Omental fat pad (tissue), 4 donors: ENCODE measurements at places on chromosomes 2 and 18. TPM values are rescaled to one million over a fixed set of nuclear protein-coding genes. Genes with fewer than 3 reads are reported as not detected.

DNA sequence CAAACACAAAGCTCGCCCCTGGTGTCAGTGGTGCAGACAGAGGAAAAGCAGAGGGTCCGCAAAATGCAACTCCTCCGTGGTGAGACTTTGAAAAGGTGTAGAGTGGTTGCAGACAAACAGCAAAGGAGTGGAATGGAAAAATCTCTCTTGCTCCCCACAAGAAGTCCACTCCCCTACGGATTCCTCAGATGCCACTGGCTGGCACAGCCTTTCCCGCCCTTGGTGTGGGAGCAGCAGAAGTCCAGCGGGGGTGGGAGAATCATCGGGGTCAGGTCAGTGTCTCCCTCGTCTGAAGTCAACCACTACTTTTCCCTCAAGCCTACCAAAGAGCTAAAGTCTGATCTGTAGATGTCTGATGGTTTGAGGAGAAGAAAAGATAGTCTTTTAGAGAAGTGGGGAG lies 22.3 kb upstream of the B3GNT7 start:
- no peak for DNase-seq

GRCh38 chr2:433216-433615 lies 145.3 kb upstream of the ALKAL2 start:
- no peak for DNase-seq

DNA sequence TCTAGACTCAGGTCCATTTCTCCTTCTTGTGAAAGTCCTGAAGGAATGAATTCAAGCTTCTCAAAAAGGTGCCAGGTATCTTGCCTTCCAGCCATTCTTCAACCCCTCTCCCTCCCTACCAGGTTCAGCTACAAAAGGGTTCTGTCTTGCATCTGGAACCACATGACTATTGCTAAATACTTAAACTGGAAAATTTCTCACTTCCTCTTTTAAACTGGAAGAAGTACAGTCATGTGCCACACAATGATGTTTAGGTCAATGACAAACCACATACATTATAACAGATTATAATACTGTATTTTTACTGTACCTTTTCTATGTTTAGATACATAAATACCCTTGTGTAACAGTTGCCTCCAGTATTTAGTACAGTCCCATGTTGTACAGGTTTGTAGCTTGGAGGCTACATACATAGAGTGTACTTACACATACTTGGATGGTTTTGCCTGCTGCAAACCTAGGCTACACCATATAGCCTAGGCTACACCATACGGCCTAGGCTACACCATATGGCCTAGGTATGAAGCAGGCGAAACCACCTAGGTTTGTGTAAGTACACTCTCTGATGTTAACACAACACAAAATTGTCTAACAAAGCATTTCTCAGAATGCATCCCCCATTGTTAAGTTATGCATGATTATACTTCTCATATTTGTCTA lies 142.0 kb upstream of the DNMT3A start:
- DNase-seq, result no peak

DNA sequence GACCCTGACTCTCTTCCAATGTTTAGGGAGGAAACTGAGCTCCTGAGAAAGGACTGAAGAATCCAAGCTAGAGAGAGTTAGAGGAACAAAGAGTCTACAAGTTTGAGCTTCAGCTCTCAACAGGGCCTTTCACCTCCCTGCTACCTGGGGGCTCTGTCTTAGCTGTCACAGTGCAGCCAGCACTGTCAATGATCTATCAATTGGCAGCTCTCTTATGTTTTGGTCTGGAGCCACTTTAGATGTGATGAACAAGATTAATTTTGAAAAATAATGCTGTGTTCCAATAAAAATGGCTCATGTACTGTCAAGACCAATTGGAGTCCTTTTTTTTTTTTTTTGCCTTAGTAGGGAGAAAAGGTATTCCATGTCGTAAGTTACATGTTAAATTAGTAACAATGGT lies 215.8 kb upstream of the TRIB2 start:
- DNase-seq, result no peak

GRCh38 chr2:42256505-42256904 lies 87.4 kb downstream of the EML4 start:
- no peak for DNase-seq

DNA sequence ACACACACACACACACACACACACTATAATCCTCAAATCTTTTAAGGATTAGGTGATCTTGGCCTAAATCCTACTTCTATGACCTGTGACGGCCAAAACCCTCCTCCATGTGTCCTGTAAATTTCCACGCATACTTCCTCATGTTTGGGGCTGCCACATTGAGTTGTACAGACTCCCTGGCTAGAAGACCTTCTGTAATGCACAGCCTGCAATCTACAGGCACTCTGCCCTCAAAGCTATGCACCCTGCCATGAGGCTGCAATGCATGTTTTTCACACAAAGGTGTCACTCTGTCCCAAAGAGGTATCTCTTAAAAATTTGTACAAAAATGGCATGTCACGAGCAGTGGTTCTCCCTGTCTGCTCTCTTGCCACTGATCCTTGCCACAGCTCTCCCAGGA lies 26.4 kb upstream of the B4GALT6 start:
- no peak for DNase-seq

GRCh38 chr18:40926679-40927078 lies 1028.4 kb upstream of the PIK3C3 start:
- DNase-seq, result no peak

GRCh38 chr2:236682651-236683422 lies 113.2 kb downstream of the ACKR3 start:
- no peak for DNase-seq

DNA sequence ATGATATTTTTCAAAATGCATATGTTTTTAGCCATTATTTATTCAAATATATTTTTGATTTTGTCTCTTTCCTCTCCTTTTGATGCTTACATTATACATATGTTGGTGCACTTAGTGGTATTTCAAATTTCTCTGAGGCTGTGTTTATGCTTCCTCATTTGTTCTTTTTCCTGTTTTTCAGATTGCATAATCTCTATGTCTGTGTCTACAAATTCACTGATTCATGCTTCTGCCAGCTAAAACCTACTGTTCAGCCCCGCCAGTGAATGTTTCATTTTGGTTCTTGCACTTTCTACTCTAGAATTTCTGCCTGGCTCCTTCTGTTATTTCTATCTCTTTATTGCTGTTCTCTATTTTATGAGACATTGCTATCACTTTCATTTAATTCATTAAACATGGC lies 951.7 kb upstream of the CNTNAP5 start:
- DNase-seq, result no peak

DNA sequence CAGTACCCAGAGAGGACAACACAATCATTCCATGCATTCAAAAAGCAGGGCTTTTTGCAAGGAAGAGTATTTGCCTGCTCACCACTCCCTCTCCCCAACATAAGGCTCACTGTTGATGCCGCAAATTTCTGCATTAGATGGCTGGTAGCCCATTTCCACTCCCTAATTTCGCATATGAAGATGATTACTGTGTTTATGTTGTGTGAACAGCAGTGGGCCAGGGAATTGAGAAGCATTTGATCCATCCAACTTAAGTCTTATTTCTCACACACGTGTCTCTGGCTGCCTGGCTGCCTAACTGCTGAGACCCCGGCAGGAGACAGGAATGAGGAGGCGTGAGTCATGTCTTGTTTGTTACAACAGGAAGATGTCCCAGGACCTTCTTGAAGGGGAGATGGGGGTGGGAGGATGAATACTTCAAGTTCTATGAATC lies 294.1 kb downstream of the ALK start:
- DNase-seq, result no peak

- no peak for DNase-seq
These were observed 36.2 kb downstream of the CCDC93 start for GRCh38 chr2:117977696-117978095.

GRCh38 chr2:239305222-239305575 lies 95.6 kb downstream of the HDAC4 start:
- DNase-seq, result no peak

- no peak for DNase-seq
These were observed 35.3 kb downstream of the PAIP2B start for GRCh38 chr2:71191570-71191943.

- DNase-seq, result no peak
These were observed 13.6 kb upstream of the CREB1 start for GRCh38 chr2:207516206-207516605.

DNA sequence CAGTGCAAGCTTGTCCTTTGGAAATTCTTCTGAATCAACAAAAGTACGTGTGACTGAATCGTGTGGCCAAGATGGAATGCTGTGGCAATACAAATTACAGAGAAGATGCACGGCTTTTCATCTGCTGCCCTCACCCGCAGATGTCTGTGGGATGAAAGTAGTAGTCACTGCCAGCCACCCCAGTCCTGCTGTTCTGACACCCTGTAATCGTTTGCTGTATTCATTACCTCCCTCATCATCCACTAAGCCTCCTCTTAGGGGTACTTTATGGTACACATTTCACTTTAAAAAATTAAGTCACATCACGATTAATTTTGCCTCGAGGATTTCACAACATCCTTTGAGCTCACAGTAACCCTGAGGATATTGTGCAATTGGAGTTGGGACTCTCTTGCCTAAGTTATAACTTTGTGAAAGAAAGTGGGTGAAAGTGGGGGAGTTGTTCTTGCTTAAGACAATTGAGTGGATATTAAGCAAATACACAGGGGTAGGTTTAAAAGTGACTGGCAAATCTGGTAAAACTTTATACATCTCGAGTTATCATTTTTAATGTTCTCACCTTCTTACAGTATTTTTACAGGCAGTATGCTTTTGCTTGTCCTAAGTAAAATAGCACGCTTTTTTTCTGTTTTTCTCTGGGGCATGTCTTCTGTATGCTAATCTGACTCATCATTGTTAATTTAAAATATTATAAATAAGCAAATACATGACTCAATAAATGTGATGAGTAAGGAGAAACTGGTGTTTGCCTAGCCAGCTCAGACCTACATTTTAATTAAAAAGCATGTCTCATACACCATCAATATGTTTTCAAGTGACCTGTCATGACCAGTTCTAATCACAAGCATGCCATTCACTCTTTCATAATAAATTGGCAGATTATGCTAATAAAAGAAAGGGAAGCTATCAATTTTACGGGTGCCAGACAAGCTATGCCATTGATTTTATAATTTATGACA lies 680.9 kb downstream of the IRS1 start:
- peak; percentile 33 for DNase-seq

LYG1 gene
- 1.0 TPM for total RNA-seq

CLEC4F gene
- total RNA-seq, result not detected

ASPRV1 gene
- total RNA-seq, result 0.94 TPM

RANBP2 gene
- 101 TPM for total RNA-seq
